ENCODE measurements at places on chromosomes 16 and 17. TPM values are rescaled to one million over a fixed set of nuclear protein-coding genes. Genes with fewer than 3 reads are reported as not detected.

- DNase-seq: no peak
Observed at GRCh38 chr17:31096106-31096436, 1.3 kb downstream of the NF1 start.

GRCh38 chr16:77842468-77842867 lies 54.1 kb downstream of the VAT1L start:
- DNase-seq: no peak

- DNase-seq: no peak
Observed at GRCh38 chr16:47046726-47047523, 73.5 kb upstream of the DNAJA2 start.

DNA sequence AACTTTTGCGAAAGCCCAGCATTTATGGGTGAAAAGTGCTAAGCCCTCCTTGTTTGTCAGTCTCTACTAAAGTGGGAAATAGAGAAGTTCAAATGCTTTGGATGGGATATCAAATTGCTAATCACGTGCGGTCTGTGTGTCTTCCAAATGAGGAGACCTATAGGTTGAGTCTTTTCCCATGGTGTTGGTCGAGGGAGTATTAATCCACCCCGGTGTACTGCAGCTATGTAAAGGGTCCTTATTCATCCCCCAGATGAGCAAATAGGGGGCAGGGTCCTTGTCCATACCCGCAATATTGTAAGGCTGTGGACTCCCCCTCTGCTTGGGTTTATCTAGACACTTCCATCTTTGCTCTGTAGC lies 14.6 kb downstream of the KIAA0513 start:
- no peak for DNase-seq

GRCh38 chr17:63358111-63358839 lies 87.8 kb downstream of the CYB561 start:
- DNase-seq: no peak

DNA sequence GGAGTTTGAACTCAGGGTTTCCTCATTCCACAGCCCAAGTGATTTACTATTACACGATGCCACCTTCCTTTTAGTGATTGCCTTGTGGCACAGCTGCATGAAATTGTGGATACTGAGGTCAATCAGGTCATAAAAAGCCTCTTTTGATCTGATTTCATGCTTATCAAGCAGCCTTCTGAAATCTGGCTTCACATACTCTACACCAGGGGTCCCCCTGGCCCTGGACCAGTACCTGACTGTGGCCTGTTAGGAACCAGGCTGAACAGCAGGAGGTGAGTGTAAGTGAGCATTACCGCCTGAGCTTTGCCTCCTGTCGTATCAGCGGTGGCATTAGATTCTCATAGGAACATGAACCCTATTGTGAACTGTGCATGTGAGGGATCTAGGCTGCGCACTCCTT lies 13.8 kb downstream of the SLFN5 start:
- no peak for DNase-seq

BOLA2 gene
- total RNA-seq: 7.8 TPM

LPO gene
- not detected for total RNA-seq

PGAP3 gene
- 12.3 TPM for total RNA-seq

OTOP3 gene
- total RNA-seq: not detected

All from posterior vena cava (tissue), 2 donors.